Astrocyte (in vitro differentiated cells and primary cell): ENCODE measurements at places on chromosomes 5 and 9. TPM values are rescaled to one million over a fixed set of nuclear protein-coding genes. Genes with fewer than 3 reads are reported as not detected.

Gene PCDHA1
- total RNA-seq, result not detected in 2 replicates

Gene BRD8
- total RNA-seq, result 33.1 and 35.0 TPM in 2 replicates

DNA sequence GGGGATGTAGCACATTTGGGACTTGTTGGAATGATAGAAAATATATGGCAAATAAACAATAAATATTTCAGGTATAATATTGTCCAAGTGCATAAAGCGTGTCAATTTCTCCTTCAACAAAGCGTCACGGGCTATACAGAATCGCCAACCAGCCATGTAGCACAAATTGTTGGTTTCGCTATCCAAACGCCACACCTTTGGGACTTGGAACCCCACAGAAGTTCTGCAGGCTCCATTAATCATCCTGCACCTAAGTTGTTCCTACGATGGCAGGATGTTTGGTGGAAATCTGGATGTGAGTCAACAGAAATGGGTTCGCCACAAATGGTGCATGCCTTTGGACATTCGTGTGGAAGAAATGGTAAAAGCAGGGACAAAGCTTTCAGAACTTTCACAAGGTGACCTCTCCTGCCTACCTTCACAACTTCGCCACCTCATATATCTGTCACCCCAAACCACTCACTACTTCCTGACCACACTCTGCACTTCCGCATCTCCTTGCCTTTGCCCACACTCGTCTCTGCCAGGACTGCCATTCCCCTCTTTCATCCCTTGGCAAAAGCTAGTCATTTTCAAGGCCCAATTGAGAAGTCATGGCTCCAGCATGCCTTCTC, 95.7 kb downstream of the LHFPL2 start:
- no peak for DNase-seq

DNA sequence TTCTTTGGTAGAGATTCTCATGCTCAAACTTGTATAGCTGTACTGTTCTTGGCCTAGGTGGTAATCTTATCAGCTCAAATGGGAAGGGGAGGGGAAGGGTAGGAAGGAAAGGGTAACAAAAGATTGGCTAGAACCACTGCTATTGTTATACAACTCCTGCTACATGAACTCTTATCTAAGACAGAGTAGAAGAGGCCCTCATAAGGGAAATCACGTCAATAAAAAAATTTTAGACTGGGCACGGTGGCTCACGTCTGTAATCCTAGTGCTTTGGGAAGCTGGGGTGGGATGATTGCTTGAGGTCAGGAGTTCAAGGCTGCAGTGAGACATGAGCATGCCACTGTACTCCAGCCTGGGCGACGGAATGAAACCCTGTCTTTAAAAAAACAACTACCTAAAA, 15.9 kb downstream of the STOM start:
- DNase-seq, result no peak
